Caco-2 (cell line): ENCODE measurements at places on chromosomes 4 and X.

DNA sequence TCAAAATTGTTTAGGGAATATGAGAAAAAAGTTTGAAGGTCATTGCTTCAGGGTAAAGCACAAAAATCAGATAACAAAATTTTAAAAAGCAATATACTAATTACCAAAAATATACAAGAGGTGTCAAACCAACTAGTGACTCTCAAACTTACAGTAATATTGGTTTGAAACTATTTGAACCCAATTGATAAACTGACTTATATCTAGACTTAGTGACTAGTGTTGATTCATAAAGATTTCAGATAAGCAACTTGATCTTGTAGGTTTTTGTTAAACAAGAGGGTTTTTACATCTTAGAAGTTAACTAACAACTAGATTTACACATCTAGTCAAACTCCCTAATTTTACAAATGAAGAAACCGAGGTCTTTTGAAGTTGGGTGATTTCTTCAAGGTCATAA lies 7.7 kb downstream of the TAB3 start:
- no peak for DNase-seq

DNA sequence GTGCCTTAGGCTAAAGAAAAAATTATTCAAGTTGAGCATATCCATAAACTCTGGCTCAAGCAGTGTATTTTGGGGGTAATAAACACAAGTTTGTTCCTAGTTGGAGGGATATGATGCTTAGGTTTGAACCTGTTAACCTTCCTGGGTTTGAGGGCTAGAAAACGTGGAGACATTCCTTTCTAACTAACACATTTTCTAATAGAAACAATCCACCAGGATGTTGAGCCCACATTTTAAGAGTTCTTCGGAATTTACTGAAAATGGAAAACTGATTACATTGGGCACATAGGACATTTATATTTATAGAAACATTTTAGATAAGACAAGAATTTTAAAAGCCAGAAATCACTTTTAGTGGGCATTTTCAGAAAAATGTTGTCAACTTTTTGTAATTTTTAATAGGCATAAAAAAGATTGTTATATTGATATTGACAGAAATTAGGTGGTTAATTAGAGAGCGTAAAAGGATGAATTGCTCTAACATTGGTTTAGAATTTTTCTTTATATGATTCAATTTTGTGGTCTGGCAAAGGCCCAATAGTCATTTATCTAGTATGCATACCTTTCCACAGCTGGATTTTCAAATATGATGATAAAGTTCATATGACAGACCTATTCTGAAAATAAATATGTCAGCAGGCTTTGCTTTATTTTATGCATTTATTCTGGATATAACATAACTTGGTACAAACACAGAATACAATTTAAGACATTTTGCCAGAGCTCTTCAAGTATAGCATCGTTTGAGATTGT lies 49.2 kb downstream of the CEP44 start:
- no peak for DNase-seq

- DNase-seq, result no peak
Observed at GRCh38 chr4:52750819-52751486, at the start of gene ERVMER34-1. Gene ERVMER34-1 (minus strand): TSS chr4:52751425. CDS start chr4:52745520, 5,905 bp downstream.

- DNase-seq, result no peak
Observed at GRCh38 chrX:46873746-46874145, 36.9 kb downstream of the RP2 start.

GRCh38 chr4:8410641-8411271 lies 29.8 kb downstream of the ACOX3 start:
- DNase-seq, result peak; percentile 91

DNA sequence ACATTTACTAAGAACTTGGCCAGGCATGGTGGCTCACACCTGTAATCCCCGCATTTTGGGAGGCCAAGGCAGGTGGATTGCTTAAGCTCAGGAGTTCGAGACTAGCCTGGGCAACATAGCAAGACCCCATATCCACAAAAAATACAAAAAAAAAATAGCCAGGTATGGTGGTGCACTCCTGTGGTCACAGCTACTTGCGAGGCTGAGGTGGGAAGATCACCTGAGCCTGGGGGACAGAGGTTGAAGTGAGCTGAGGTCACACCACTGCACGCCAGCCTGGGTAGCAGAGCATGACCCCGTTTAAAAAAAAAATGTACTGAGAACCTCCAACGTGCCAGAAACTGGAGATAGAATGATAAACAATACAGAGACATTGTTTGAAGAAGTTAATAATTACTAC lies 8.0 kb downstream of the OPRPN start:
- DNase-seq, result no peak

DNA sequence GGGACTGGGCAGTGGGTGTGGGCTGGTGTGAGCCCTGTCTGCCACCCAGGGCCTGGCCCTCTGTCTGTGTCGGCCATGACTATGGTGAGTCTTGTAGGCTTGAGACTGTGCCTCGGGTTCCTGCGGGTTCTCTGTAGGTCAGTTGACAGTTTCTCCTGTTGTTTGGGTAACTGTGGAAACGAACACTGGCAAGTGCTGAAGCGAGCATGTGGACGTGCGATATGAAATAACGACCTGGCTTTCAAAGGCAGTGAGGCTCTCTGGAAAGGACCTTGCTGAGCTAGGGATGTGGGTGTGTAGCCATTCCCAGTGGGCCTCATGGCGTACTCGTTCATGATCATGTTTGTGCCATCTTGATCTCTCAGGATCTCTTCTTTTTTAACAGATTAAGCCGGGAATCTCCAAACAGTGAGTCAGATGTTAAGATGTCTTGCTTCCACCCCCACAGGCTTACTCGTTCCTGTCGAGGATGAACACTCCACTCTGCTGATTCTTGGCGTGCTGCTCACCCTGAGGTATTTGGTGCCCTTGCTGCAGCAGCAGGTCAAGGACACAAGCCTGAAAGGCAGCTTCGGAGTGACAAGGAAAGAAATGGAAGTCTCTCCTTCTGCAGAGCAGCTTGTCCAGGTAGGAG lies 41.3 kb downstream of the HTT start:
- DNase-seq, result no peak
